ENCODE measurements at places on chromosomes 5 and 9. TPM values are rescaled to one million over a fixed set of nuclear protein-coding genes. Genes with fewer than 3 reads are reported as not detected.
A peak's percentile ranks its signal among the peaks of the same experiment; 100 is the strongest.

GRM6 gene
- total RNA-seq = not detected

ANKRD18A gene
- total RNA-seq = 3.9 TPM

WWC1 gene
- total RNA-seq = 0.09 TPM

CAVIN4 gene
- total RNA-seq = 0.23 TPM

CDKN2B gene
- 0.62 TPM for total RNA-seq

PRDM9 gene
- not detected for total RNA-seq

VLDLR gene
- total RNA-seq = 12.6 TPM

GRCh38 chr5:142296914-142297417 is 27.9 kb downstream of the SPRY4 start:
- no peak overlapping the region for H3K27ac ChIP-seq
- H3K4me1 ChIP-seq = peaks cover 7% of the 10 kb centered on the region
- H3K4me3 ChIP-seq = no peak overlapping the region
- no peaks in the 10 kb centered on the region for H3K36me3 ChIP-seq
- no peaks in the 10 kb centered on the region for H3K27me3 ChIP-seq

DNA sequence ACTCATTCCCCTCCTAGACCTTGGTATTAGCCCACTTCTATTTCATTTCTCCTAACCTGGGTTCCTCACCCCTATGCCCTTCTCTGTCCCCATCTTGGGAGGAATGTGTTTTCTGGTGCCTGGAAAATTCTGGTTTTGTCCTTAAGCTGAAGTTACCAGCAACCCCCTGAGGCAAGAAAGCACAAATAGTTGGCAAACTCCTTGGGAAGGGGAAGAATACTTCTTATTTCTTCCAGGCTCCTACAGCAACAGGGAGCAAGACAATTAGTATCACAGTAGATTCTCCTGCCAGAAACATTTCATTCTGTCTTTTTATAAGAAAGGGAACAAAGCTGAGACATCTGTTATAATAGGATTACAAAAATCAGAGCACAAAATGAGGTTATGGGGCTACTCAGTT is 142.5 kb downstream of the SNCAIP start:
- no peak overlapping the region for H3K27ac ChIP-seq
- no peak for DNase-seq
- H3K27me3 ChIP-seq = no peaks in the 10 kb centered on the region
- H3K4me3 ChIP-seq = no peak overlapping the region
- H3K36me3 ChIP-seq = no peaks in the 10 kb centered on the region
- H3K4me1 ChIP-seq = no peaks in the 10 kb centered on the region

DNA sequence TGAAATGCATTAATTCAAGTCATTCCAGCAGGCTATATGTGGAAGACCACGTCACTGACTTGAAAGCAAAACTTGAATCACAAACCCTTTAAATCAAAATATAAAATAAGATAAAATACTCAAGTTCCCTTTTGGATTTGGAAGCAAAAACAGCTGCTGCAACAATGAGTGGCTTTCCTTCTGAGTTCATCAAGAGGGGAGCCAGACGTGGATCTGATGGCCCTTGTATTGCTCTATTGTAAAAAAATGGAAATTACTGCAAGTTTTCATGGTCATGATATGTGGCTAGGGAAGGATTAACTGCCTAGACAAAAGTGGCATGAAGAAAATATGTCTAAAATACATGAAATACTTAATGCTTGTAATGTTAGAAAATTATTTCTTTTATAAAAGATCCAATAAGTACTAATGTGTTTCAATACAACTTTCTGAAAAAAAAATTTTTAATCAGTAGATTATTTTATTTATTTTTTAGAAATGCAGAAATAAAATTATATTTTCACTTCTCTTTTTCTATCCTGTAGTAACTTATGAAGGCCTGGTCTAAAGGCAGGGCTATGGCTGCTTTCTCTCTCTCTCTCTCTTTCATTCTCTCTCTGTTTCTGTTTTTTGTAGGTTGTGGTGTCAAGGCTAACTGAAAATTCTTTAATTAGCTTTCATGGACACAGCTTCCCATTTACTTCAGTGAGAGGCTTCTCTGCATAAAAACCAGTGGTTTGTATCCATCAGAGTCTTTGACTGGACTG is 24.0 kb downstream of the LIX1 start:
- H3K36me3 ChIP-seq = no peaks in the 10 kb centered on the region
- no peak for DNase-seq
- peaks cover 25% of the 10 kb centered on the region for H3K27me3 ChIP-seq

DNA sequence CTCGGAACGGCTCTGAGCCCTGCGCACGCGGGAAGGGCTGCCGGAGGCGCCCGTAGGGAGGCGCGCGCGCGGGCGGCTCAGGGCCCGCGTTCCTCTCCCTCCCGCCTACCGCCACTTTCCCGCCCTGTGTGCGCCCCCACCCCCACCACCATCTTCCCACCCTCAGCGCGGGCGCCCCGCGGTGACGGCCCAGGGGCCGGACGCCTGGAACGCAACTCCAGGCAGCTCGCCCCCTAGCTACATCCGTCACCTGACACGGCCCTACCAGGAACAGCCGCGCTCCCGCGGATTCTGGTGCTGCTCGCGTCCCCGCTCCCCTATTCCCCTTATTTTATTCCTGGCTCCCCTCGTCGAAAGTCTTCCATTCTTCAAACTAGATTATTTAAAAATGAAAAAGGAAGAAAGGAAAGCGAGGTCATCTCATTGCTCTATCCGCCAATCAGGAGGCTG is at the start of gene CDKN2B-AS1:
CDKN2B-AS1 (plus strand) TSS at position 236 of the 450 bp plus-strand sequence.
- H3K36me3 ChIP-seq = peaks cover 11% of the 10 kb centered on the region
- peaks cover 39% of the 10 kb centered on the region for H3K27me3 ChIP-seq
- peak within 1 kb of the TSS; percentile 91 for H3K4me3 ChIP-seq

GRCh38 chr9:105259731-105260612 is 15.5 kb downstream of the SLC44A1 start:
- H3K4me3 ChIP-seq = no peak overlapping the region
- no peak overlapping the region for H3K27ac ChIP-seq
- peaks cover 4% of the 10 kb centered on the region for H3K27me3 ChIP-seq
- no peak for DNase-seq
- no peaks in the 10 kb centered on the region for H3K36me3 ChIP-seq

- peaks cover 25% of the 10 kb centered on the region for H3K27me3 ChIP-seq
- H3K27ac ChIP-seq = no peak overlapping the region
- H3K36me3 ChIP-seq = no peaks in the 10 kb centered on the region
Measured at GRCh38 chr5:180205916-180206315, 3.1 kb downstream of the RASGEF1C start.

GRCh38 chr9:99808454-99808853 is 13.2 kb upstream of the NR4A3 start:
- no peak overlapping the region for H3K27ac ChIP-seq
- H3K4me3 ChIP-seq = no peak overlapping the region
- DNase-seq = no peak
- peaks cover 4% of the 10 kb centered on the region for H3K27me3 ChIP-seq
- peaks cover 43% of the 10 kb centered on the region for H3K4me1 ChIP-seq
- H3K36me3 ChIP-seq = no peaks in the 10 kb centered on the region

DNA sequence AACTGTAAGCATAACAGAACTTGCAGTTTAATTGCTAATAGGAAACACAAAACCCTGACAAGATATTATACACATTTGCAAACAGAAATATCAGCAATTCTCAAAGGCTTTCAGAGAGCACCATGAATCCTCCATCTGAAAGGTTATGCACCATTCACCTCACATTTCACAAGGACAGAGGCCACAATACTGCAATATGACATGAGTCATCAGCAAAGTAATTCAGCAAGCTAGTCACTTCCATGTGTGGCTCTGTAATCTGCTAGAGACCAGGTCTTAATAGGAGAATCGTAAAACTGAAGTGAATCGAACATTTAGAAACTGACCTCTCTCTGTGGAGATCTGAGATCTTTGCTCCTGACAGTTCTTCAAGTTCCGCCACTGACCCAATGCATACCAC is 28.3 kb downstream of the IARS1 start:
- no peaks in the 10 kb centered on the region for H3K4me1 ChIP-seq
- DNase-seq = no peak
- H3K27me3 ChIP-seq = no peaks in the 10 kb centered on the region
- peaks cover 86% of the 10 kb centered on the region for H3K36me3 ChIP-seq

DNA sequence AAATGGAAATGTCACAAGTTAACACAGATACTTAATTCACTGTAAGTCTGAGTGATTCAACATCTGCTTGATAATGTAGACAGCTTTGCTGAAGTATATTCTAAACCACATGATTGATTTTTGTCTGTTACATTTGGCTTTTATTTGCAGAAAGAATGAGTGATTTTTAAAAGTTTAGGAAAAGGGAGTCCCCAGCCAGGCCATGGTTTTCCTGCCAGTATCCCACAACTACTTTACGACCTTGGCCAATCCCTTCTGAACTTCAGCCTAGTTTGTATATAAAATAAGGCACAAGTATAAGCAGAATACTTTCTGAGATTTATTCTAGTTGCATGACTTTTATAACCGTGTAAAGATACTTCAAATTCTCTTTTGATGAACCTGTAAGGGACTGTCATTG is 27.1 kb downstream of the WDR36 start:
- no peak overlapping the region for H3K27ac ChIP-seq
- no peak overlapping the region for H3K4me3 ChIP-seq
- DNase-seq = no peak

DNA sequence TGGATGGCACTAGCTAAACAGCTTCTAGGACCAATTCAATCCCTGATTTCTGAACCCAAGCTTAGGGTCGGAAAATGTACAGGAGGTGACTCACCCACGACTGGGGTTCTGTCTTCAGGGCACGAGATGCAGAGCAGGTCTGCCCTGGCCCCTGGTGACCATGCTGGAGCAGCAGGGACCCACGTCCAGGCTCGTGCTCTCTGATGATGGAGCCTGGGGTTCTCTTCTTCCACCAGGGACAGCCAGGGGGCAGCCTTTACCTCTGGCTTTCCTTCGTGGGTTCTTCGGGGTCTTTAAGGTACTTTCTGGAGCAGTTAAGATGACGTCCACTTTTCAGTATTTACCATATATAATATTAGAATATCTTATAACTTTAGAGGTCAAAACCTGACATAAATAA is 2.1 kb downstream of the CFAP77 start:
- H3K27me3 ChIP-seq = peaks cover 53% of the 10 kb centered on the region
- H3K4me3 ChIP-seq = no peak overlapping the region
- H3K27ac ChIP-seq = no peak overlapping the region

DNA sequence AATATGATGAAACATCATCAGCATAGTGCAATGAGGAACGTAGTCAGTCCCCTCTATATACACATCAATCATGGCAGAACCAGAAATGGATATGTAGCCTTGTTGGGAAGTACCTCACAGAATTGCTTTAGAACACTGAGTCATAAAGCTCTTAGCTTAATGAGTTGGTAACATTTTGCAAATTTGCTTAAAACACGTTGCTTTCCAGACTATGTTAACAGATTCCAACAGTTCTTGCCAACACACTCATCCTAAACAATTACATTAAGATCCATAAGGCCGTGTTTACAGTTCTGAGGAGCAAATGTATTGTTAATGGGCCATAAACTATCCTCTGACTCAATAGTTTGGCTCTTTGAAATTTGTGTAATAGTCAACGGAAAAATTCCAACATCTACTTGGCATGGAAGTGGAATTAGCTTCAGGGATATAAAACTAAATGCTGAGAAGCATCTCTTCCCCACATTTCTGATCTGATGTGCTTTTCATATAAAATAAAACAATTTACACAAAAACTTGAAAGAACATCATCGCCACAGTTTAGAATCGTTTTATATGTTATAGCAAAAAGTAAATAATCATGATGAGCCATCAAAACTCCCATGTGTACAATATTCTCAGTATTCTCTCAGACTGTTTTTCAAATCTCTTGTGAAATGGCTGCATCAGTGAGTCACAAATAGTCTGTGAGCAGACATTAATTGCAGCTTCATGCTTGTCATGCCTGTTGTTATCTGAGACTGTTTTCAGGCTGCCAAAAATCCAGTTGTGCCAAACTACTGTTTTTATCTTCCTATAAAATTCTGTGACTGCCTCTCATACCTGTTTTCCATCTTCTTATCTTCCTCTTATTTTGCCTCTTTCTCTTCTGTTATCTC is 291.9 kb downstream of the COX7C start:
- H3K27ac ChIP-seq = no peak overlapping the region
- H3K4me3 ChIP-seq = no peak overlapping the region
- peaks cover 41% of the 10 kb centered on the region for H3K27me3 ChIP-seq
- no peak for DNase-seq
- no peaks in the 10 kb centered on the region for H3K36me3 ChIP-seq

- H3K4me3 ChIP-seq = no peak overlapping the region
- H3K27me3 ChIP-seq = no peaks in the 10 kb centered on the region
- H3K4me1 ChIP-seq = peaks cover 51% of the 10 kb centered on the region
- peaks cover 32% of the 10 kb centered on the region for H3K36me3 ChIP-seq
Measured at GRCh38 chr5:80220245-80220897, 35.5 kb downstream of the SERINC5 start.

DNA sequence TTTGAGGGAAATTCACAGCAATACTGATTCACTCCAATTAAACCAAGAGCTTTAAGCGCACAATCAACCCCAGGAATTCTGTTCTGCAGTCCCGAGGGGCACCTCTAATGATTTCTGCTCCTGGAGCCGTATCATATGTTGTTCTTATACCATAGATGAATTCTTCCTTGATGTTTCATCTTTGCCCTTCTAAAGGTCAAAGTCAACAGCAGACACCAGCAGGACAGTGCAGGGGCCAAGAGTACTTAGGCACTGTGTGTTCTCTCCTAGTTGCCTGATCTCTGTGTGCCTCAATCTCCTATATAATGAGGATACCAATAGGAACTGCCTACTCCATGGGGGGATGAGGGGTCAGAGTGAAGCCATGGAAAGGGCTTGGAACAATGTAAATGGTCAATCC is 16.5 kb downstream of the EPB41L4B start:
- no peak for DNase-seq
- H3K4me3 ChIP-seq = no peak overlapping the region
- no peak overlapping the region for H3K27ac ChIP-seq
- no peaks in the 10 kb centered on the region for H3K4me1 ChIP-seq
- no peaks in the 10 kb centered on the region for H3K36me3 ChIP-seq

All from activated T-helper 2 cell treated with anti-CD3 and anti-CD28 coated beads, Interferon-gamma antibody, Interleukin-2, Interleukin-4, amounts not matched to agents 10 μg/mL and 5 μg/mL and 100 μg/mL, durations not matched to agents 14 hours and 24 hours and 36 hours (primary cell).